ENCODE measurements at places on chromosomes 1 and 21. TPM values are rescaled to one million over a fixed set of nuclear protein-coding genes. Genes with fewer than 3 reads are reported as not detected.

AGT gene
- total RNA-seq = not detected

CCDC190 gene
- not detected for total RNA-seq

NTMT2 gene
- not detected for total RNA-seq

TLR5 gene
- total RNA-seq = 0.32 TPM

FCRLB gene
- 0.97 TPM for total RNA-seq

ZSWIM5 gene
- 0.50 TPM for total RNA-seq

GRCh38 chr1:31730336-31731048, 26.7 kb upstream of the COL16A1 start:
- DNase-seq = no peak

DNA sequence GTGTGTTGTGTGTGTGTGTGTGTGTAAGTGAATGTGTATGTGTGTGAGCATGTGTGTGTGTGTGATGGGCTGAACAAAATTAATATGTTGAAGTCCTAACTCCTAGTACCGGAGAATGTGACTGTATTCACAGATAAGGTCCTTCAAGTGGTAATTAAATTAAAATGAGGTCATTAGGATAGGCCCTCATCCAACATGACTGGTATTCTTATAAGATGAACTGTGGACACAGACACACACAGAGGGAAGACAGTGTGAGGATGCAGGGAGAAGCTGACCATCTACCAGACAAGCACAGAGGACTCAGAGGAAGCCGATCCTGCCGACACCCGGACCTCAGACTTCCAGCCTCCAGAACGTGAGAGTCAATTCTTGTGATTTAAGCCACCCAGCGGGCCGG, 91.2 kb upstream of the PGBD5 start:
- no peak for DNase-seq

DNA sequence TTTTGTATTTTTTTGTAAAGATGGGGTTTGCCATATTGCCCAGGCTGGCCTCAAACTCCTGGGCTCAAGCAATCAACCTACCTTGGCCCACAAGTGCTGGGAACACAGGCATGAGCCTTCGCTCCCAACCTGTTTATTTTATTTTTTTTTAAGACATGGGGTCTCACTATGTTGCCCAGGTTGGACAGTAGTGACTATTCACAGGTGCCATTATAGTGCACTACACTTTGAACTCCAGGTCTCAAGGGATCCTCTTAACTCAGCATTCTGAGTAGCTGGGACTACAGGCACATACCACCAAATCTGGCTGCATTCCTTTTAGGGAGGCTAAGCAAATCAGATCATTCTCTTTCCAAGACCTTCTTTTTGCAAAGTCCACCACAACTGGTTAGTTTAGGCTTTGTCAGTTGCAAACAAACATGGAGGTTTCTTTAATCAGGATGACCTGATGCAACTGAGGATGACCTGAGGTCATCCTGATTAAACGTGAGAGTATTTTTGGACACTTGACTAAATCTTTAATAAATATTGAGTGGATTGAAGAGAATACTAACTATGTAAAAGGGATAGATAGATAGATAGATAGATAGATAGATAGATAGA, 30.0 kb upstream of the RALGPS2 start:
- no peak for DNase-seq

- DNase-seq = no peak
Measured at GRCh38 chr1:146021622-146022402, at the start of gene HJV. TSS of gene HJV (minus strand) at chr1:146021735. CDS start at chr1:146020231, 1,504 bp downstream.

GRCh38 chr21:44900559-44901251, 20.0 kb downstream of the ITGB2 start:
- no peak for DNase-seq

DNA sequence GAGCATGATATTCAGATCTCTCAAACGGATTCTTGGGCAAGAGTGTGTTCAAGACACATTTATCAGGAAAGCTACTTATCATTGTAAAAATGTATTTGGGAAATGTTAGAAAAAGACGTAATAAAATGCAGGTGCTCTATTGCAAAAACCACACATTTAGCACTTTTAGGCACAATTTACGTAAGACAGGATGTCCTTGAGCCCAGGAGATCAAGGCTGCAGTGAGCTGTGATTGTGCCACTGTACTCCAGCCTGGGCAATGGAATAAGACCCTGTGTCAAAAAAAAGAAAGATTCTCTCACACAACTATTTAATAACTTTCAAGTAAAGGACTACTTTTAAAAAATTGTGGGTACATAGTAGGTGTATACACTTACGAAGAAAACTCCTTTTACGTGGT, 18.4 kb downstream of the SLC25A33 start:
- DNase-seq = no peak
